Activated CD4-positive, alpha-beta T cell treated with anti-CD3 and anti-CD28 coated beads, Interleukin-2, amount 50 U/mL, for 4 hours (primary cell): ENCODE measurements at places on chromosomes 5 and 9.

- no peak for DNase-seq
Observed at GRCh38 chr9:34884747-34885189, 73.3 kb upstream of the PHF24 start.

GRCh38 chr5:79107020-79107796, 4.4 kb upstream of the BHMT start:
- no peak for DNase-seq

GRCh38 chr5:122478741-122479442, 166.9 kb downstream of the SNCAIP start:
- DNase-seq = no peak

- DNase-seq = no peak
Observed at GRCh38 chr5:75057561-75057960, 5.2 kb upstream of the GCNT4 start.

DNA sequence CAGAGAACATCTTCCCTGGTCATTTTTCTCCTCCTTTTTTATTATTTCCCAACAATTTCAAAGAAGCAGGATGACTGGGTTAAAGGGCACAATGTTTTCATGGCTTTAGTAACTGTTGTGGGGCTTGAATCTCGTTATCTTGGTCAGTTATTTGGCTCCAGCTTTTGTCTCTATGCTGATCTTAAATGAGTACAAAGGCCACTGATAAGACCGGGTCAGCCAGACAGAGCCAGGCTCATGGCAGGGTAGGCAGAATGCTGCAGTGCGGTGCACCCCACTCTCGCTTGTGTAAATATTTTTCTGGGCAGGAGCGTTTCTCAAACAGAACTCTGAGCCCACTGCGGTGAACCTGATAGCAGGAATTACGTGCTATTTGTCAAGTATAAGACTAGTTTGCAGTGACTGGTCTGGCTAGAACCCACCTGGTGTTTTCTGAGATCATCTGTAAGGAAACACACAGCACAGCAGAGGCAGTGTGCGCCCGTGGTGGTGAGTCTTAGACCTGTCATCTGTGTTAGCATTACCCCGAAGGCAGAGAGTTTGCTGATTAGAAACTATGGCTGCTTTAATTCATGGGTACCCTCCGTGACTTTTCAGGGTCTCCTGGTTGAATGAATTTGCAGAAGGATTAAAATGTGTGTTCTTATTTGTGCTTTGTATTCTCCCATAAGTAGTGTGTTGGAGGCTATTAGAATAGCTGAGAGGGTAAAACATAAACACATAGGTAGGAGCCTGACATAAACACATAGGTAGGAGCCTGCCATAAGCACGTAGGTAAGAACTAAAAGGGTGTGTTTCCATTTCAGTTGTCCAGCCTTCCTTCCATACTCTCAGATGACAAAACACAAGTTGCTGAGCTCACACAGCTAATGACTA, 158.6 kb upstream of the DMRT1 start:
- DNase-seq = no peak

DNA sequence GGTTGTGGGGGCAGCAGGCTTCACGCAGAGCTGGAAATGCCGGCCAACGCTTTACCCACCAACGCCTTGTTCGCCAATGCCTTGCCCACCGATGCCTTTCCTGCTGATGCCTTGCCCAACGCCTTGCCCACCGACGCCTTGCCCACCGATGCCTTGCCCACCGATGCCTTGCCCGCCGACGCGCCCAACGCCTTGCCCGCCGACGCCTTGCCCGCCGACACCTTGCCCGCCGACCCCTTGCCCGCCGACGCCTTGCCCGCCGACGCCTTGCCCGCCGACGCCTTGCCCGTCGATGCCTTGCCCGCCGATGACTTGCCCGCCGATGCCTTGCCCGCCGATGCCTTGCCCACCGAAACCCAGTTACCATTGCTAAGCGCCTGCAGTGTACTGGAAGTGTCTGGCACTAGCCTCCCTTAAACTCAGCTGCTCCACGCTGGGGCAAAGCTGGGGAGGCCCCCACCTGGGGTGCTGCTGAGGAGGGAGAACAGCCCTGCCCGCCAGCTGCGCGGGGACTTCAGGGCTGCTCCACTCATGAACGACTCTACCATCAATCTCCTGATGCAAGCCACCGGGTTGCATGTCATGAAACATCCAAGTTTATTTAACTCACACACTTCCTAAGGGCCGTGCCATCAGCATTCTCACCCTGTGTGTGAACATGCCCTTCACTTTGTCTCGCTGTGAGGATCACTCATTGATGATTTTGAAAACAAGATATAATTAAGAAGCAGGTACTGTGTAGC, 1.8 kb downstream of the SLC6A18 start:
- no peak for DNase-seq

DNA sequence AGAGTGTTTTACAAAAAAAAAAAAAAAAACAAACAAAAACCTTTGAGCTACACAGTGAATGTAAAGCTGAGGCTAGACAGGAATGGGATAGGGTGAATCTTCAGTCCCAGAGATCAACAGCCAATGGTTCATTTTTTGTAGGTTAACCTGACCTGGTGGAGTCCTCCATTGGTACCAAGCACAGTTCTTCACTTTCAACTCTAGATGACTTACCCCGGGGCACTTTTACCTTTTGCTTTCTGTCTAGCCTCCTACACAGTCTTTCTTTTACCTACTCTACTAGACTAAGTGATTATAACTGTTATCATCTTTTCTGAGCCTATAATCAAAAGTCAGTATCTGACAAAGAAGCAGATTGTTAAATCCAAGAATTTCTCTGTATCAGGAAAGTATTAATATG, 50.9 kb downstream of the ANXA2R start:
- no peak for DNase-seq

DNA sequence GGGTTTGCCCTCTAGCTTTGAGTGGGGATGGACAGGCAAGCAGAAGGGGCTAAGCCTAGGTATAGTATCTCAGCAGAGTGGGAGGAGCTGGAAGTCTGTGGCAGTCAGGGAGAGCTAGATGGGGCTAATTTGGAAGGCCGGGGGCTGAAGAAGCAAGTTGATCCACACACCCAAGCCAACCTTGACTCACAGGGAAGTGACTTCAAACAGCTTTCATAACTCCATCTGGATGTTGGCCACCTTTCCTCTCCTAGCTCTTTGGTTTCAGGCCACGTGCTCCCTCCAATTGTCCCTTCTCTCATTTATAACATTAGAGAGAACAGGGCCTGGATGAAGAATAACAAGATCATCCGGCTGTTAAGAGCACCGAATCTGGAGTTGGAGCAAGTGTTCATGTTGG, 36.8 kb downstream of the EGR1 start:
- DNase-seq = no peak

DNA sequence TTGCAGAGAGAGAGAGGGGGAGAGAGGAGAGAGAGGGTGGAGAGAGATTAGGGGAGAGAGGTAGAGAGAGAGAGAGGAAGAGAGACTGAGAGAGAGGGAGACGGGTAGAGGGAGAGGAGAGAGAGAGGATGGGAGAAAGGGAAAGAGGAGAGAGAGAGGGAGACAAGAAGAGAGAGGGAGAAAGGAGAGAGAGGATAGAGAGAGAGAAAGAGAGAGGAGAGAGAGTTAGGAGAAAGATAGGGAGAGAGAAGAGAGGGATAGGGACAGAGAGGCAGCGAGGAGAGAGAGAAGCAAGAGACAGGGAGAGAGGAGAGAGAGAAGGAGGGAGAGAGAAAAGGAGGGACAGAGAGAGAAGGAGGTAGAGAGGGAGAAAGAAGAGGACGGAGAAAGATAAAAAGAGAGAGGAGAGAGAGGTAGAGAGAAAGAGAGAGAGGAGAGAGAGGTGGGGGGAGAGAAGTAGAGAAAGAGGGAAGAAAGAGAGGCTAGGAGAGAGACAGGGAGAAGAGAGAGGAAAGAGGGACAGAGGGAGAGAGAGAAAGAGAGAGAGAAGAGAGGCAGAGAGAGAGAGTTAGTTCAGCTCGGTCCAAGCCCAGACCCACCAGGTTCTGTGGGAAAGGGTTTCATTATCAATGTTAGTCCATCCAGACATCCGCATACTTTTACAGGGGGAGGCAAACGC, 399.3 kb downstream of the ZSWIM6 start:
- no peak for DNase-seq

GRCh38 chr5:173855162-173855994, 32.8 kb upstream of the CPEB4 start:
- no peak for DNase-seq

DNA sequence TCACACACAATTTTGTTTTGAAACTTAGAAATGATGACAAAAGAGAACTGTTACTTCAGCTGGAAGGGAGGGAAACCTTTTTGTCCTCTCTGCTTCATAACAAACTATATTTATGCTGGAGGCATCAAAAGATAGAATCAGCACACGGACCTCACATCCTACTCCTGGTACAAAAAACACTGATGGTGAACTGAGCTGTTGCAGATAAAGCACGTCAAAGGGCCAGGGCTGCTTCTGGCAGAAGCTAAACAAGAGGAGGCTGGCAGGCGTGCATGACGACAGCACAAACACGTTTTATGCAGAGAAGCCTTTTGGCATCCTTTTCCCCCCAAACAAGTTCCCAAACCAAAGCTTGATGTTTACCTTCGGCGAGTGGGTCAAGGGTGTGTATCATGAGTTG, 169.6 kb downstream of the SLC24A2 start:
- no peak for DNase-seq

GRCh38 chr5:127988146-127988760, 95.3 kb upstream of the SLC12A2 start:
- DNase-seq = no peak

DNA sequence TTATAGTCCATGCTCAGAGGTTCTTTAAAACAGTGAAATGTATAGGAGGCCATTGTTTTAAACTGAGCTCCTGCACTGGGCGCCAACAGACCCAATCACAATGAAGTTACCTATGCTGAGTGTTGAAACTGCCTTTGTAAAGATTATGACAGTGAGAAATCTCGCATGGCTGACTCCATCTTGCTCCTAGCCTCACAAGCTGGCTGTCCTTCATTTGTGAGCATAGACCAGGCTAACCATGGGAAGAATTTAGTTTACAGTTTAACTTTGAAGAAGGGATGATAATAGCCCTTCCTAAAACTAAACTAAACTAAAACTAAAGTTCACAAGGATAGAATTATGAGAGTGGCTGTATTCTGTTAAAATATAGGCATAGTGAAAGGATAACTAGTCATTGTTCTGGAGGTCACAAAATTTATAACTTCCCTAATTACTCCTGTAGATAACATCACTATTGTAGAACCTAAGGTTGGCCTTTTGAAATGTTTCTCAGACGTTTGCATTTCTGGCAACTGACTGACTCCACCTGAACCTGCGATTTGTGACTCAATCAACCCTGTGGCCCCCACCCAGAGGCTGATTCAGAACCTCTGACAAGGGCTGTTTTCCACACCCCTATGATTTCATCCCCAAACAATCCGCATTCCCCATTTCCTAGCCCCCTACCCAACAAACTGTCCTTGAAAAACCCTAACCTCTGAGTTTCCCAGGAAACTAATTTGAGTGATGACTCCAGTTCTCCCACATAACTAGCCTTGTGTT, 59.1 kb downstream of the HMHB1 start:
- DNase-seq = no peak

GRCh38 chr9:93965830-93966577, 10.8 kb upstream of the BARX1 start:
- DNase-seq = no peak

DNA sequence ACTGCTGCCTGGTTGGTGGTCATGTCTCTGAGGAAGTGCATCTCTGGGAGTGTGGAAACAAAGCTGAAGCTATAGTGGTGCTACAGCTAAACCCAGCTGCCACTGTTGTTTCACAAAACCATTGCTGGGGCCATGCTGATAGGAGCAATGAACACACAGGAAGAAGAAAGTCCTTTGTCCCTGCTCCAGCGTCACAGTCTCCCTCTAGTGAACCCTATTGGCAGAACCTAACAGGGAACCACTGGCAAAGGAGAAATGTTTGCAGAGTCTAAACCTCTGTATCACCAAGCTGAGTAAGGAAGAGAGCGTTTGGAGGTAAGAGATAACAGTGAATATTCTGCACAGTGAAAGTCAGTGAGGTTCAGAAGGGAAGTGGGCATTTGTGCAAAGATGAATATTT, 244.0 kb downstream of the YTHDC2 start:
- no peak for DNase-seq

DNA sequence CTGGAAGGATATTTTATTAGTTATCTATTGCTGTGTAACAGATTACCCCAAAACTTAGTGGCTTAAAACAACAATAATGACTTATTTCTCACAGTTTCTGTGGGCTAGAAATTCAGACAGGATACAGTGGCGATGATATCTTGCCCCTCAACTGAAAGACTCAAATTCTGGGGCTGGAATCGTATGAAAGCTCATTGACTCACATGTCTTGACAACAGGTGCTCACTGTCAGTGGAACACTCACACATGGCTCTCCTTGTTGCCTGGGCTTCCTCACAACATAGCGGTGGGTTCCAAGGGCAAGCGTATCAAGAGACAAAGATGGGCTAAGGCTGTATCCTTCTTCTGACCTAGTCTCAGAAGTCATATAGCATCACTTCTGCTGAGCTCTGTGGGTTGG, 3.7 kb upstream of the GNPDA1 start:
- peak; percentile 38 for DNase-seq

- DNase-seq = no peak
Observed at GRCh38 chr5:96408841-96409538, 24.1 kb downstream of the PCSK1 start.

GRCh38 chr9:134460896-134461295, 134.6 kb downstream of the RXRA start:
- no peak for DNase-seq

- DNase-seq = no peak
Observed at GRCh38 chr5:111602817-111603445, 90.6 kb upstream of the STARD4 start.

DNA sequence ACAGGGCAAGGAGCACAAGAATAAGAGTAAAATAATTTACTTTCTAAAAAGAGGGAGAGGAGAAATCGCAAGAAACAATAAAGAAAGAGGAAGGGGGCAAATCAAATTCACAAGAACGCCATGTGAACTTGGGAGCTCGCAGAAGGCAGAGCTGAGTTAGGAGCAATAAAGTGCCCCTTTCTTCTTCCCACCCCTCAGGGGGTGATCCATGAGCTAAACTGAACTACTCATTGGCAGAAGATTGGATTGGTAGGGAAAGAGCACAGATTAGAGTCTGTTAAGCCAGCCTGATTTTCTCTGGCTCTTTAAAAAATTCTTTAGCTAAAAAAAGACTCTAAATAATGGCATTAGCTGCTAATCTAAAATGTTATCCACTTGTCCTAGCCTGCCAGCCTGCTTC, 307.5 kb downstream of the EBF1 start:
- no peak for DNase-seq

DNA sequence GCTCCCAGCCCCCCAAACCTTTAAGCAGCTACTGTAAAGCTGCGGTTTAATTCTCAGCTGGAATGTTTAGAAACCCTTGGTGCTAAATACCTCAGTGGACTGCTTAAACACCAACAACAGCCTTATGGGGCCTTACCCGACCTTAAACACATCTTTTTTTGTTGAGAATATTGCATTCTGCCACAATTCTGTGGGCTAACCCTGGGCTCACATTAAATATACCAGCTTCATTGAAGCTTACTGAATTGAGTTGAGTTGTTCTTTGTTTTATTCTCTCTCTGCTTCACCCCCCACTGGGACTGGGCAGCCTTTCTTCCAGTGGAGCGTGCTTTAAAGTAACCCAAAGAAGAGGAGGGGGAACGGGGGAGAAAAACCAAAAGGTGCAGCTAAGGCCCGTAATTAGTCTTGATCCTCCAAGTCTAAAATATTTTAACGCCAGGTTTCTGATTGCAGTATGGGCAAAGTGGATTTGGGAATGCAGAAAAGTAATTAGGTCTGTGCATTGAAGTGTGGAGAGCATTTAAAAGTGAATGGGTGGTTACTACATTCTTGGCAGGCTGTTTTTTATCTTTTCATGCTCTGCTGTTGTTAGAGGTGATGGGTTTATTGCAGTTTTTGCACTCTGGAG, 281.2 kb downstream of the NR2F1-AS1 start:
- DNase-seq = no peak

GRCh38 chr5:143056792-143057579, 286.8 kb downstream of the ARHGAP26 start:
- DNase-seq = no peak
